ENCODE measurements at places on chromosomes 3 and 15. TPM values are rescaled to one million over a fixed set of nuclear protein-coding genes. Genes with fewer than 3 reads are reported as not detected.

The THPO gene
- not detected for total RNA-seq

The CHDH gene
- total RNA-seq: 3.9 TPM

The KLHL40 gene
- total RNA-seq: 0.23 TPM

The PRC1 gene
- total RNA-seq: 33.0 TPM

The SLC2A2 gene
- total RNA-seq: not detected

The SLC28A2 gene
- total RNA-seq: not detected

The EXD1 gene
- total RNA-seq: under 0.01 TPM

The MYEF2 gene
- total RNA-seq: 140 TPM

The GOLGA8T gene
- 0.69 TPM for total RNA-seq

The GOLGA8J gene
- total RNA-seq: 0.23 TPM

The AHSG gene
- total RNA-seq: 0.23 TPM

The CCR9 gene
- not detected for total RNA-seq

The HDC gene
- 22.1 TPM for total RNA-seq

The SAMMSON gene
- 0.23 TPM for total RNA-seq

The ANKRD34C gene
- total RNA-seq: 0.92 TPM

The CNTN6 gene
- total RNA-seq: 35.1 TPM

The CLDN18 gene
- not detected for total RNA-seq

The C3orf22 gene
- not detected for total RNA-seq

The ZNF620 gene
- 16.4 TPM for total RNA-seq

All from diencephalon (tissue), 1 donor.